ENCODE measurements at places on chromosomes 2 and 18.
A peak's percentile ranks its signal among the peaks of the same experiment; 100 is the strongest.

DNA sequence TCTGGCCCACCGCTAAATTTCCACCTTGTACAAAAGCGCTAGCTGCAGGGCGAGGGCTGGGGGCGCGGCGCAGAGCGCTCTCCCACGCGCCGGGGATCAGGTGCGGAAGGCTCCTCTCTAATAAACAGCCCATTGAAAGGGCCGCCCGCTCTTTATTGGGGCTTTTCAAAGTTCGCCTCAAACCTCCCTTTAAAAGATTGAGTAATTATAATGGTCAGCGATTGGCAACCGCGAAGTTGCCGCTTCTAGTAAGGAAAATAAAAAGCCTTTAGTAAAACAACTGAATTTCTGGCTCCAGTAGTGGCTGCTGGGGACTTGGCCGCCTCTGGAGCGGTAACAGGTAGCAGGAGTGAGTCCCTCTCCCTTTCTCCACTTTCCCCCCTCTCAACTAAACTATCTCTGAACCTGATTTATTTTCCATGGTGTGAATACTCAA lies 755 bp downstream of the NEUROD1 start:
- no peak for DNase-seq

DNA sequence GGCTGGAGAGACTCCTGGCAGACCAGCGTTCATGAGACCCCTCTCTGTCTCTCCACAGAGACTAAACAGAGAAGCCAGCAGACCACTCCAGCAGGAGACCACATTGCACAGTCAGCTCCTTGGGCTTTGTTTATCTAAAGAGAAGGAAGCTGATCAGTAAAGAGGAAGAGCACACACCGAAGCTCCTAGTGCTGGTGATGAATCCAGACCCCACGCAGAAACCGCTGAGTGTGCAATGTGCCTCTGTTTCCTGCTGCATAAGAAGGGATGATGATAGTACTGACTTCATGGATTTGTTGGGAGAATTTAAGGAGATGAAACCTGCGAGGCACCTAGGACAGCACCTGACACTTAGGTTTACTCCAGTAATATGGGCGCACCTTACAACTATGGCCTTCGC lies 544.1 kb upstream of the ID2 start:
- no peak for DNase-seq

GRCh38 chr2:227528803-227529202 lies 56.8 kb downstream of the AGFG1 start:
- DNase-seq: no peak

- no peak for DNase-seq
Observed at GRCh38 chr2:234252772-234253171, 202.3 kb downstream of the SPP2 start.

DNA sequence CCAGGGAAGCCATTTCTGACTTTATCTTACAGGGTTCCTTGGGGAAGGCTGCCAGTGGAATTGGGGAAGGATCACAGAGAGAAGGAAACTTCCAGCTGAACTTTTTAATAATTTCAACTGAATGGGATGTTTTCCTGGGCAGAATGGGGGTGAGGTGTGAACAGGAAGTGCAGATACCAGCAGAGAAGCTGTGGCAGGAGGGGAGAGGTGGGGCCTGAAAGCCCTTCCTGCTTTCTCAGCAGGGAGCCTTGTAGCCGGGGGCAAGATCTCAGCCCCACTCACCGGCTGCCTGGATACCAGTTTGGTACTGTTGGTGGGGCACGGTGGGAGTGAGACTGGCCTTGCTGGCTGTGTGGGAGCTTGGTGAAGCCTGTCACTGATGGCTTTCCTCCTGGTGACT lies 170.5 kb downstream of the ZBTB7C start:
- peak; percentile 54 for DNase-seq

DNA sequence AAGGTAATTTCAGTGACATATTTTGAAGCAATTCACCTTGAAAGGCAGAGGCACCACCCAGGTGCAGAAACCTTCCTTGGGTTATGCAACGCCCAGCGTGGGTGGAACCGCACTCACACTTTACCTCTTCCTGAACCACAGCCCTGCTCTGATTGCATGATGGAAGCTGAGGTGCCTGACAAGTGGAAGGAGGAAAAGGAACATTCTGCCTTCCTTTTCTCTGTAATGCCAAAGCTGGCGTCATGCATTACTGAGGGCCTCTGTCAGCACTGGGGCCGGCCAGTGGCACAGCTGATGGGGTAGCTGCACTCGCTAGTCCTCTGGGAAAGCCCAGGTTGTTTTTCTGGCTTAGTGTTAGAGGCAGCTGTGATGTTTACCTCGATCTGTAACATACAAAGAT lies 266.5 kb downstream of the NEDD4L start:
- DNase-seq: no peak

- DNase-seq: no peak
Observed at GRCh38 chr2:60485055-60485454, 68.4 kb downstream of the BCL11A start.

GRCh38 chr2:233996461-233996860 lies 54.0 kb upstream of the SPP2 start:
- DNase-seq: no peak

GRCh38 chr2:76197428-76197827 lies 486.7 kb upstream of the GCFC2 start:
- DNase-seq: no peak

GRCh38 chr2:12177455-12178288 lies 431.2 kb downstream of the LPIN1 start:
- DNase-seq: no peak

DNA sequence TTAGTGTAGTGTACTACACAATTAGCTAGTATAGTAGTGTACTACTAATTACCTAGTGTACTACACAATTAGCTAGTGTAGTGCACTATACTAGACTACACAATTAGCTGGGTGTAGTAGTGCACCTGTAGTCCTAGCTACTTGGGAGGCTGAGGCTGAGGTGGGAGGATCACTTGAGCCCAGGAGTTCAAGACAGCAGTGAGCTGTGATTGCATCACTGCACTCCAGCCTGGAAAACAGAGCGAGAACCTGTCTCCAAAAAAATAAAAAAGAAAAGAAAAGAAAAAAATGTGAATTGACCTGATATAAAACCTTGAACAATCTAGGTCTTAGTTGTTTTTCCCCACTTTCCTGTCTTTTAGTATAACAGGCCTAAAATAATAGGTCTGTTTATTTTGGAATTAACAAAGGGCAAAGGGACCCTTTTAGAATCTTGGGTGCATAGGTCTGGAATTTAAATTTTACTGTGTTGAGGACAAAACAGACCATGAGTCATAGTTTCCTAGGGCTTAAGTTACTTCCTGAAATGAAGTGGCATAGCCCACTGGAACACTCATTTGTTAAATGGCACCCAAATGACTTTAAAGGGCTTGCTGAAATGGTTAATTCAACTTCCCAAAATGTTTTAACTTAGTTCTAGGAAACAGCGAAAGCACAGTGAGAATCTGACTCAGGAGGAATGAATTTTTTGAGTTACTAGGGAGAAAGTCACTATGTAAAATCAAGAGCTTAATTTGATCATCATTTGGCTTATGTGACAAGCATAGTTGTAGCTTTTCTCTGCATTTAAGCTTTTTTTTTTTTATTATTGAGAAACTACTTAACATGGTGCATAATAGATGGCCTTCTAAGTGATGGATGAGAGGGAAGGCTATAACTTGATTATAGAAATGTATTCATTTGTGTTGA lies 50.7 kb upstream of the ARL5A start:
- peak; percentile 9 for DNase-seq

DNA sequence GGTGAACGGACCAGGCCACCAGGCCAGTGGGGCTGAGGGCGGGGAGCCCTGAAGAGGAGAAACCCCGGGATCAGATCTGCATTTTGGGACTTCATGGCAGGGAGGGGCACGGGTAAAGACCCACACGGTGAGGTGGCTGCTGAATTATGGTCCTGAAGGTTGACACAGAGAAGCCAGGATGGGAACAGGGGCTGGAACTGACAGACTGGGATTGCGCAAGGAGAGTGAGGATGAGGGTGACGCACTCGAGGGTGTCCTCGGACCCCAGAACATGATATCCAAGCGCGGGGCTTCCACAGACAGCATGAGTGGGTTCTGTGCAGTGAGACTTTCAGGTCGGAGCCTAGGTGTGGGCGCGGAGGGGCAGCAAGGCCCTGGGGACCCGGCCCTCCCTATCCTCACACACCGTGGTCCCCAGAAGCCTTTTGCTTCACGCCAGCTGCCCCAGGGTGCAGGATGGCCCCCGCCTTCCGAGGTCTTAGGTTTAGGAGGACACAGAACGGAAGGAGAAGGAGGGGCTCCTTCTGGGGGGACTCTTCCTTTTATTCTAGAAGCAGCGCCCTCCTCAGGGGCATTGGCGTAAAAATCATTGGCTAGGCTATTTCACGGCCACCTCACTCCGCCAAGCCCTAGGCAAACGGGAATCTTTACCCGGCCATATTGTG lies 416.8 kb upstream of the HS6ST1 start:
- no peak for DNase-seq

- DNase-seq: no peak
Observed at GRCh38 chr2:175500255-175500654, 318.7 kb upstream of the ATP5MC3 start.

GRCh38 chr2:201656102-201656501 lies 12.8 kb upstream of the TMEM237 start:
- no peak for DNase-seq

DNA sequence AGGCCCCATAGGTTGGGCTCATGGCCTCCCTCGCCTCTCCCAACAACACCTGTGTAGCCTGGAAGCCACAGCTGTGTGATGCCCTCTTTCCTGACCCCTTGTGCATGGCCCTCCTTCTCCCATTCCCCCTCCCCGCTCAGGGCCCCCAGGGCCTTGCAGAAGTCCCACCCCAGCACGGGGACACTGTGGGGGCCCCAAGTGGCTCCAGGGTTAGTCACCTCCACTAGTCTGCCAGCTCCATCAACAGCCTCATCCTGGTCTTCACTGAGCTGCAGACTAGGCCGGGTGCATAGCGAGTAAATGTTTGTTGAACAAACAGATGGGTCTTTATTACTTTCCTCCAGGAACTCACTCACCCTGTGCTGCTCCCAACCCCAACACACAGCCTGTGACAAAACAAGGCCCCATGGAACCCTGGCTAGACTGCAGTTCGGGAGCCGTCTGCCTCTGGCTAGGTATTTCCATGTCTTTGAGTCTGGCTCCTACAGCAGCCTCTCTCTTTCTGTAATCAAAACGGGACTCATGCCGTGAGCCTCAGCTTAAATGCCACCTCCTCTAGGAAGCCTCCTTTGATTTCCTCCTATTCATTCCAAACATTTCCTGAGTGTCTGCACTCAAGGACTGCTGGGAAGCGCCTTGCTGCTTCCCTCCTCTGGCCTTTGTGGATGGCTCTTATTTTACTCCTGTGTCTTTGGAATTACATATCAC lies 109.9 kb upstream of the ID2 start:
- DNase-seq: peak; percentile 47

GRCh38 chr18:41731884-41732283 lies 223.2 kb upstream of the PIK3C3 start:
- no peak for DNase-seq

- no peak for DNase-seq
Observed at GRCh38 chr2:9003366-9003615, 193 bp downstream of the MBOAT2 start.

DNA sequence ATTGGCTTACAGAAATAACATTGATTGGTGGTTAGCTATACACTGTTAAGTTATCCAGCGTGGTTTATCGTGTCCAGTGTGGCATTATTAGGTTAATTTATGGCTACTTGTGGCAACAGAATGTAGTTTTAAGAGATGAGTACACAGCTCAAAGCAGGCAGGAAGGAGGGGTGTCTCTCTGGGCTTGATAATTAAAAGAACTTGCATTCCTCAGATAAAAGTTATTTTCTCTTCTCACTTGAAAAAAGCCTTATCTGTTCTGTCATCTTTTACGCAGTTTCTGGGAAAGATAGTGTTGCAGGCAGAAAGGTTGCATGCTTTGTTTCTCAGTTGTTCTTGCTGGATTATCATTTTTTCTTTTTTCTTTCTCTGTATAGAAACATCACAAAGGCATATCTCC lies 154.4 kb upstream of the COL3A1 start:
- DNase-seq: peak; percentile 2

DNA sequence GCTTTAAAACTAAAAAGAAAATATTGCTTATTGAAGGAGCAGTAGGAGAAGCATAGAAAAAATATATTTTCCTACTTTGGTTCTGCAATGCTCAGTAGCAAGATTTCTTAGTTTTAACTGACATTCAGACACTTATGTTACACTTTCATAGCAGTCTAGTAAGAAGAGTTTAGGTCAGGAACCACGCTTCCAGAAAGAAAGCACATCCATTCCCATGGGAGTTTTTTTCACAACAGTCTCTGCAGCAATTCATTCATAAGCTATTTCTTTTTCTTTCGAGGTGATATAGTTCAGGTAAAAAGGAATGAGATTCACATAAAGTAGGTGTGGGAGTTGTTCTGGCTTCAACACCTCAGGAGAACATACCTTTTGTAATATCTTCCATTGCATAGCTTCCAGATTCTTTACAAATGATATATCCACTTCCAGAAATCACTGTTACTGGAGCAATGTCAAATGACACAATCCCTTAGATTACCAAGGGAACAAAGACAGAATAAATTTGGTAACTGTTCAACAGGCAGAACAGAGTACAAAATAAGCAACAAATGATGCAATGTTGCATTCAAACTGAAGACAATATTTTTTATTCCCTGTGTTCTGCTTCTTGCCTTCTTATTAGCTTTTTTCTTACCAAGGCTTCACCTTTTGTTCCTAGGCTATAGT lies 95.2 kb upstream of the GULP1 start:
- no peak for DNase-seq

DNA sequence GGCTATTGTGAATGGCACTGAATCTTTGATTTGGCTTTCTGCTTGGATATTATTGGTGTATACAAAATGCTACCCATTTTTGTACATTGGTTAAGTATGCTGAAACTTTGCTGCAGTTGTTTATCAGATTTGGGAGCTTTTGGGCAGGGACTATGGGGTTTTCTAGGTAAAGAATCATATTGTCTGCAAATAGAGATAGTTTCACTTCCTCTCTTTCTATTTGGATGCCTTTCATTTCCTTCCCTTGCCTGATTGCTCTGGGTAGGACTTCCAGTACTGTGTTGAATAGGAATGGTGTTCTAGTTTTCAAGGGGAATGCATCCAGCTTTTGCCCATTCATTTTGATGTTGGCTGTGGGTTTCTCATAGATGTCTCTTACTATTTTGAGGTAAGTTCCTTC lies 489.1 kb upstream of the LRATD1 start:
- no peak for DNase-seq

GRCh38 chr2:127740665-127741288 lies 39.5 kb downstream of the SFT2D3 start:
- no peak for DNase-seq

- peak; percentile 51 for DNase-seq
Observed at GRCh38 chr2:96386470-96386869, 50.9 kb downstream of the NCAPH start.

- DNase-seq: no peak
Observed at GRCh38 chr2:168587307-168587706, 131.2 kb downstream of the CERS6 start.
